Activated CD4-positive, alpha-beta T cell treated with anti-CD3 and anti-CD28 coated beads for 36 hours (primary cell): ENCODE measurements at places on chromosomes 3 and 15.

DNA sequence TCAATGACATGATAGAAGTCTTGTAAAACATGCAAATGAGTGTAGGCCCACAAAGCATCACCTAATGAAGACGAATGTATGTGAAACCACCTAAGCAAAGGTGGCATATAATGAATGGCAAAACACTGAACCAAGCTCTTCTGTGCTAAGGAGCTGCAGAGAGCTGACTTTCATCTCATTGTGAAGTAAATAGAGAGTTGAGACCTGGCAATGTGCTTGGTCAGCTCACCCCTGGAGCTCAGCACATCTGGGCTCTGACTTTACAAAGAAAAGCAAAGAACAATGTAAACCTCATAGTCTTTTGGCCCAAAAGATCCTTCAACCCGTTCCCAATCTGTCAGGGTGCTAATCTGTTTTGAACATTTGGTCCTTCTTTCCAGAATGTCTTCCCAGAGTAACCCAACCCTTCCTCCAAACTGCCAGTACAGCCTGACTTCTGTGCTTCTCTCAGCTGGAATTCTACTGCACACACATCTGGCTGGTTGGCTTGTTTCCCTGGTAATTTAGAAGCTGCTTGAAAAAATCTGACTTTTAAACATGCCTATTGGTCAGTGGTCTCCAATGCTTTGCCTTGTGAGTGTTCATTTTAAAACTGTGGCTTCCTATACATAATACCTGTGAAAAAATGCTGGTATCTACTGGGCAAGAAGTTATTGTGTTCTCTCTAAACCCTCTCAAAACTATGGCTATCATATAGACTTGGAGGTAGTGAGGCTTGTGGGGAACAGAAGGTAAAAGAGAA, 101.7 kb downstream of the CD200R1L start:
- DNase-seq, result no peak

GRCh38 chr3:52026041-52026440, 30.3 kb downstream of the DUSP7 start:
- DNase-seq, result no peak

DNA sequence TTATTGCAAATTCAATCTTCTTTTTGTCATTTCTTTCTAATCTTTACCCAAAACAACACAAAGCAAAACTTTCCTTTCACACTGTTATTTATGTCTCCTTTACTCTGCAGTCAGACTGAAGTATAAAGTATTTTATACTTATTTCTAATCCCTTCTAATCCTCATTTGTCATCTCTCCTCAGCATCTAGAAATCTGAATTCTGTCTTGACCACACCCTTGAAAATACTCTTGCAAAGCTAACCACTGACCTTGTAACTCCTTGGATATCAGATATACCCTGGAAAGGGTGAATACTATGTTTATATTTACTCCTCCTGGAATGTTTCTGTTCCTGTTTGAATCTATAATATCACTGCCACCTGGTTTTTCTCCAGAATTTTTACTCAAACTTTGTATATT, 481.1 kb downstream of the ZNF385D start:
- no peak for DNase-seq

- no peak for DNase-seq
Observed at GRCh38 chr3:70000028-70000410, 486 bp downstream of the SAMMSON start.

GRCh38 chr3:24853685-24854490, 359.2 kb upstream of the THRB start:
- DNase-seq, result no peak

GRCh38 chr3:193943200-193943599, 192.7 kb upstream of the HES1 start:
- DNase-seq, result no peak

- DNase-seq, result no peak
Observed at GRCh38 chr3:50294089-50294488, 1.9 kb upstream of the IFRD2 start.

DNA sequence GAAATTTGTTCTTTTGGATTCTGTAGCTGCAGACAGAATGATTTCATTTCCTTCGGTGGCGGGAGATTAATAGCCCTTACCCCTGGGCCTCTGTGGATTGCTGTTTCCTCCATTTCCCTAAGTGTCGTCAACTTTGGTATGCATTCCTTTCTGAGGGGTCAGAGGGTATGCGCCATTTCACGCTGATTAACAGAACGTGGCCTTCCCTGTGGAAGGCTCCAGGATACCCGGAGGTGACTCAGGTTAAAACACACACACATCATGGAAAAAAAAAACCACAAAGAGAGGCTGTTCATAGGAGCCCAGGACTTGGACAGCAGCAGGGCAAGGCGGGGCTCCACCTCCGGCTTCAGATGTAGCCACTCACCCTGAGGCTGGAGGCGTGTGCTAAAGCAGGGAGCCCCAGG, 51.9 kb downstream of the EPHB1 start:
- no peak for DNase-seq

GRCh38 chr3:17135696-17136095, 250.9 kb downstream of the PLCL2 start:
- DNase-seq, result no peak

DNA sequence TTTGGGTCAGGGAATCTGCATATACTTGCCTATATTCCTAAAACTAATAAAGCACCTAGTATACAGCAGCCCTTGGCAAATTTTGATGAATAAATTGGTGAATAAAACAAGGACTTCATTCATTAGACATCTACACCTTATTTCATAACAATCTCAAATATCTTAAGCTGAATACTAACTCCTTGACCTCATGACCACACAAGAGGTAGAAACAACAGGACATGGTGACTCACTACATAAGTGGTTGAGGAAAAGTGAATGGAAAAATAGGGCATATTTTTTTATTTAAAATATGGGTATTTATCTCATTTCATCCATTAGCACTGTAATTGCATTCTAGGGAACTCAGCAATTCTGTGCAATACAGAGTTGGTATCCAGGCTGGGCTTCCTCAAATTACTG, 7.8 kb upstream of the STAC start:
- DNase-seq, result no peak

- no peak for DNase-seq
Observed at GRCh38 chr3:9761919-9762318, 7.8 kb downstream of the CAMK1 start.

DNA sequence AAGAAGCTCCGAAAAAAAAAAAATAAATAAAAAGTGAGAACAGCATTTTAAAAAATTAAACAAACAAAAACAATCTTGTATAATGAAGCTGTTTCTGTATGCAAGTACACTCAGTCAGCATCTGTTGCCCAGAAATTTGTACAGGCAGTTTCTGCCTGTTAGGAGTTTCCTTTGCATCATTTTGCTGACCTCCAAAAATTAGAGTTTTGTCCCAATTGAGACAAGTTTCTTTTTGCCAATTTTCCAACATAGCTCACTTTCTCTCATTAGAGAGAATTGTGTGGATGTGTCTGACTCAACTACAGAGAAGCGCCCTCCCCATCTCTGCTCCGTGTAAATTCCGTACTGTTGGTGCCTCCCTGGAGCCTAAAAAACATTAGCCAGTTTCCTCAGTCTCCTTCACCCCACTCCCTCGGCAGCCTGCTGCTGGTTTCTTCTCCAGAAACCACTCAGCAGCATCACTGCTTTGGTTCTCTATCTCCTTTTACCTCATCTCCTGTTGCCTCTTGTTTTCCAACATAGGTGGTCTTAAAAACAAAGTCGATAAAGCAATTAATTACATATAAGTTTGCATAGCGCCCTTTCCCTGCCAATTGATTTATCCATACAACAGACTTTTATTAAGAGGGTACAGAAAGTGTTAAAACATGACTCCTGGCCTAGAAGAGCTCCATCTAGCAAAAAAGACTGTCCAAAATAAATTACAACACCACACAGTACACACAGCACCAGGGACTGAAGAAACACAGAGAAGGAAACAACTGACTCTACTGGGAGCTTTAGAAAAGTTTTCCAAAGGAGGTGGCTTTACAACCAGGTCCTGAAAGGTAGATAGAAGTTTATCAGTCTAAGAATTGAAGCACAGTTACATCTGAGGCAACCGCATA, 286.7 kb downstream of the SHOX2 start:
- DNase-seq, result no peak

DNA sequence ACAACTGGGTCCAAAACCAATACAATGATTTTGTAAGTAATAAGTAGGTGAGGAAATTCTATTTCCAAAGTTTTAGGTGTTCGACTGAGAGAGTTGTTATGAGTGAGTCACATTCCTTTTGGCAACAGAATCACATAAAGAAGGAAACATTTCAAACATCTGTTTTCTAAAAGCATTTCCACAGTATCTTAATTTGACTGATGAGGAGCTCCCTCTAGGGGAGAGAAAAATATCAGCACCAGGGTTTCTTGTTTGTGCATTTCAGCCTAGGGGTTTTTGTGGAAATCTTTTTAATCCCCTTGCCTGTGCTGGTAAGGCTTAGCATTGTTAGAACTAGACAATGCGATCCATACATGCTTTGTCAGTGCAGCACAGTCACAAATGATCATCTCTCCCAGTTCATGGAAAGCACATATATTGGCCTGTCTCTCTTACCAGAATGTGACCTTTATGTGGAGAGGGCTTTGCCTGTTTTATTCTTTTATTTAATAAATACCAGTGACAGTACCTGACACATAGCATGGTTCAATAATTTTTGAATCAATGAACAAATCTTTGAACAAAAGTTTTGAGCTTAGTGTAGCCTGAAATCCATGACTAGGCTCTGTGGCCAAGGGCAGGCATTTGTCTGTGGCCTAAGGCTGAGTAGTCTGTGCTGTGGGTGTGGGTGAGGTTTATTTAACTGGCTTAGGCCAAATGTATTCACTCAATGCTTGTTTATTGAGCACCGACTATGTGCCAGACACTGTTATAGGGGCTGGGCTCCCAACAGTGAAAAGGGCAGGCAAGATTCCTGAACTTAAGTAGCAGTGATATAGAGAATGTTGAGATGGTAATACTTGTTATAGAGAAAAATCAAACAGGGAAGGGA, 21.1 kb upstream of the IQCF6 start:
- DNase-seq, result no peak

GRCh38 chr3:152811974-152812760, 22.8 kb upstream of the P2RY1 start:
- DNase-seq, result no peak

GRCh38 chr3:134008630-134009156, 21.0 kb downstream of the SLCO2A1 start:
- DNase-seq, result no peak

DNA sequence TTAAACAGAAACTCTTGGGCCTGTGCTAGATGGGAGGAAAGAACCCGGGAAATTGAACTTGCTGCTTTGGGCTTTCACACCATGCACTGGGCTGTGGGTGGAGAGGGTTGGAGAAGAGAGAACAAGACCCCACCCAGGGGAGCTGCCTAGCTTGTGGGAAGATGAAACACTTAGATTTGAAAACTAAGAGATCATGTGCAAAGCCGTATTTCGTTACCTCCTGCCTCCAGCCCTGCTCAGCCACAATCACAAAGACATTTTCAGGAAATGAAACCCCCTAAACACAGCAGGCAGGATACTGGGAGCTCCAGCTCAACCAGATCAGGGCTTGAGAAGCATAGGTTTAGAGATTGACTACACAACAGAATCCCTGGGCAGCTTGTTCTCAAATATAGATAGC, 183.0 kb upstream of the C2CD4B start:
- no peak for DNase-seq

- no peak for DNase-seq
Observed at GRCh38 chr3:160154033-160154432, 71.2 kb upstream of the C3orf80 start.

- DNase-seq, result no peak
Observed at GRCh38 chr3:51350751-51351150, 34.3 kb upstream of the MANF start.

DNA sequence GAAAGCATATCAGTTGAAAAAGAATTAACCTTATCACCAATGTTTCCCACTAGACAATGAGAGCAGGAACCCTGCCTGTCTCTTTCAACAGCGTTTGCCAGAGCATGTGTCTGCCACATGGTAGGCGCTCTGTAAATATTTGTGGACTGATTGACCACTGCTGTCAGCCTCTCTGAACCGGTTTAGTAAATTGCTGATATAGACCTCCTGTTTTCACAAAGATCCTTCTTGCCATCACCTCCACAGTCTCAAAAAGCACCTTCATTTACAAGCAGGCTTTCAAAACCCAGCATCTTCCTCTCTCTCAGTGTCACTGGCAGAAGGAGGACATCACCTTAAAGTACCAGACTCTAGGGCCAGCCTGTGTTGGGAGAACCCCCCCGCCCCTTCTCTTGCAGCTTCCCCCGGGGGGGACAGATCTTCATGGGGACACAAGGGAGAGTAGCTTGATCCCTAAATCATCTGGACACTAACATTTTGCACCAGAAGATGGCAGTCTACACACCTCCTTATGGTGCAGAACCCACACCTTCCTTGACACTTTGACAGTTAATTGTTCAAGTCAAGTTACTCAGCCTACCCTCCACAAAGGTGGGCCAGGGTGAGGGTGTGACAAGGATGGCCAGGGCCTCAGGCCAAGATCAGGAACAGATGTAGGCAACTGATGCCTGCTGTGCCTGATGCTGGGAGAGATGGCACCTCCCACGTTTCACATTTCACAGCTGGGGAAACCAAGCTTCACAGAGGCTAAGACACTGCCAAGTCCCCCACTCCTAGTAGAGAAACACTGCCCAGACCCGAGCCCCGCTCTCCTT, 37.8 kb upstream of the USP3 start:
- peak; percentile 62 for DNase-seq

GRCh38 chr3:27615555-27615954, 106.6 kb downstream of the EOMES start:
- no peak for DNase-seq

DNA sequence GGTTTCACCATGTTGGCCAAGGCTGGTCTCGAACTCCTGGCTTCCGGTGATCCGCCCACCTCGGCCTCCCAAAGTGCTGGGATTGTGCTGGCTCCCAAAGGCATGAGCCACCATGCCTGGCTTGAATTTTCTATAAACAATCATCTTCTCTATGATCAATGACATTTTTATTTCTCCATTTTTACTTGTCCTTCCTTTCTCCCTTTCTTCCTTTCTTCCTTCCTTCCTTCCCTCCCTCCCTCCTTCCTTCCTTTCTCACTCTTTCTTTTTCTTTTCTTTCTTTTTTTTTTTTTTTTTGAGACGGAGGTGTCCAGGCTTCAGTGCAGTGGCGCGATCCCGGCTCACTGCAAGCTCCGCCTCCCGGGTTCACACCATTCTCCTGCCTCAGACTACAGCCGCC, 8.6 kb upstream of the KPNA1 start:
- no peak for DNase-seq

DNA sequence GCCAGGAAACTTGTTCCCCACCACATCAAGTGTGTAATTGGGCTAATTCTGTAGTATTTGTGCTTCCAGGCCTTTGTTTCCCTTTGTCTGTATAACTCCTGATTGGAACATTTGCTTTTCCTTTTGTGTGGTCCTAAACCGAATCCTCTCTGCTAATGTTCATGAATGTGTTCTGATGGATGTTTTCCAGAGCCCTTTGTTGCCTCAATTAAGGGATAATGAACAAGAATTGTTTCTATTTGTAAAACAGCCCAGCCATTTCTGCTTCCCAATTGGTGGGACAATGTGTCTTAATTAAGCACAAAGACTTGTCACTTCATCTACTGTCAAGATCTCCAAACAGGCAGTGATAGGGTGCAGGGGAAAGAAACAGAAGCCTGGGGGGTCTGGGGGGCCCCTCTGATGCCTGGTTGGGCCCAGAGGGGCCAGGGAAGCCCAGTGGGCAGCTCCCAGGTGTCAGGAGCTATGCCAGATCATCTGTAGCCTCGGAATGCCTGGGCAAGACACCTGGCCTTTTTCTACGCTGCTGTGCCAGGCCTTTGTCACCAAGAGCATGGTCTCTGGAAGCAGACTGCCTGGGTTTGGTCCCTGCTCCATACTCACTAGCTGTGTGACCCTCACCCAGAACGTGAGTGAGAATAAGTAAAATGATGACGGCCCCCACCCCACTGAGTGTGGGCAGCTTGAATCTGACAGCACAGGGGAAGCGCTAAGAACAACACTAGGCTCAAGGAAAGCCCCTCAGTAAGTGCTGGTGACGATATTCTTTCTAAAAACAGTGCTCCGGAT, 116.6 kb upstream of the PRR20G start:
- no peak for DNase-seq
